Tibial artery (tissue), 4 donors: ENCODE measurements at places on chromosomes 12 and 14.

- no peak for DNase-seq
These were observed 4.9 kb downstream of the DUSP6 start for GRCh38 chr12:89347325-89347829.

DNA sequence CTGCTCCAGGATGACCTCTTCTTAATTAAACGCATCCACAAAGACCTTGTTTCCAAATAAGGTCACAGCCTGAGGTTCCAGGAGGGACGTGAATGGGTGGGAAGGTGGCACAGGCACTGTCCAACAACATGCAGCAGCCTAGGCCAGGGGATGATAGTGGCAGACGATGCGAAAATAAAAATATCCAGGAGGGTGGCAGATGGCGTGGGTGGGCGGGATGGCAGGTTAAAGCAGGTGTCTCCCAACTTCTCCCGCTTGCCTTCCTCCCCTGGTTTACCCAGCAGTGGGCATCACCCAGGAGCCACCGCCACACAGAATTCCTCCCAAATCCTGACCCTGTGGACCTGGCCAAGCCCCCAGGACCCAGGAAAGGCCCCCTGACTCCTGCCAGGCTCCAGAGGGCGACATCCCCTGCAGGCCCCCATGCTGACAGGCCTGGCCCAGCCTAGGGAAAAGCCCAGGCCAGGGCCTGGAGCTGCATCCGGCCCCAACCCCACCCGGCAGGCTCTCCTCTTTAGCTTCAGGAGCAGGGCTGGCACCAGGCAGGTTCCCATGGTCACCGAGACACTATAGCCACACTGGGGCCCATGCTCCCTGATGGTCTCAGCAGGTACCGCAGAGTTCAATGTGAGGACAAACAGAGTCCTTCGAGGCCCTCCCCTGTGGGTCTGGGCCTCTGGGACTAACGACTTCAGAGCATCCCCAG, 9.7 kb downstream of the NCOR2 start:
- no peak for DNase-seq

- DNase-seq, result no peak
These were observed 25.0 kb upstream of the DHRS7 start for GRCh38 chr14:60189923-60190840.

GRCh38 chr12:120006258-120006975, 17.4 kb downstream of the BICDL1 start:
- DNase-seq, result no peak

- no peak for DNase-seq
These were observed 74.4 kb downstream of the CEP128 start for GRCh38 chr14:80867091-80867490.

GRCh38 chr12:69511016-69511415, 40.8 kb downstream of the FRS2 start:
- DNase-seq, result no peak

GRCh38 chr12:132191715-132192553, 47.7 kb downstream of the NOC4L start:
- DNase-seq, result no peak

DNA sequence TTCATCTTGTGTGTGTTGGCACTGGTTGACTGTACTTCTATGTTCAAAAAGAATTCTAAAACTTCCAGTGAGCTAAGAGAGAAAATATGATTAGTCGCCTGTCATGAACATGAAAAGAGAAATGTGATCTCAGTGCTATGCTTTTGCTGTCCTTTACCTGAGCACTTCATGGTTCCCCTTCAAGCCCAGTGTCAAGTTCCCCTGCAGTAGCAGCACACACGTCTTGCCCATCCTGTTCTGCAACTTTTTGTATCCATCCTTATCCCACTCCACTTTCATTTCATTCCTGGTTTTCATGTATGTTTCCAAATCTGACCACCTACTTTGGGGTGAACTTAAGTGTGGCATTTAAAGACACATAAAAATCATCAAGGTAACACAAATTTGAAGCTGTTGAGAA, 848.0 kb upstream of the USP15 start:
- DNase-seq, result no peak

DNA sequence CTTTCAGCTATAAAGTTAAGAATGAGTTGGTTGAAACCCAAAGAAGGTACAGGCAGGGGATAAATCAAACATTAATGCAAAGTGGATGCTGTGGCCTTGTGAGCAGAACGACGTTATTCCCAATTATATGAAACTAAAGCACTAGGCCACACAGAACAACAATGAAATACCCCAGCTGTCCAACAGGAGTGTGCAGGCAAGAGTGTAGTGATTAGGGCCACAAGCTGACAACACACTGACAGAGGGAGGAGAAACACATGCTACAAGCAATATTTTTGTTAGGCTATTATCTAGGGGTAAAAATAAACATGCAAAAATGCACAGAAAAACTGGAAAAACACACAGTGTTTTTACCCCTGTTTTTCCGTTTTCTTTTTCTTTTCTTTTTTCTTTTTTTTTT, 15.0 kb downstream of the MAP3K9 start:
- no peak for DNase-seq

DNA sequence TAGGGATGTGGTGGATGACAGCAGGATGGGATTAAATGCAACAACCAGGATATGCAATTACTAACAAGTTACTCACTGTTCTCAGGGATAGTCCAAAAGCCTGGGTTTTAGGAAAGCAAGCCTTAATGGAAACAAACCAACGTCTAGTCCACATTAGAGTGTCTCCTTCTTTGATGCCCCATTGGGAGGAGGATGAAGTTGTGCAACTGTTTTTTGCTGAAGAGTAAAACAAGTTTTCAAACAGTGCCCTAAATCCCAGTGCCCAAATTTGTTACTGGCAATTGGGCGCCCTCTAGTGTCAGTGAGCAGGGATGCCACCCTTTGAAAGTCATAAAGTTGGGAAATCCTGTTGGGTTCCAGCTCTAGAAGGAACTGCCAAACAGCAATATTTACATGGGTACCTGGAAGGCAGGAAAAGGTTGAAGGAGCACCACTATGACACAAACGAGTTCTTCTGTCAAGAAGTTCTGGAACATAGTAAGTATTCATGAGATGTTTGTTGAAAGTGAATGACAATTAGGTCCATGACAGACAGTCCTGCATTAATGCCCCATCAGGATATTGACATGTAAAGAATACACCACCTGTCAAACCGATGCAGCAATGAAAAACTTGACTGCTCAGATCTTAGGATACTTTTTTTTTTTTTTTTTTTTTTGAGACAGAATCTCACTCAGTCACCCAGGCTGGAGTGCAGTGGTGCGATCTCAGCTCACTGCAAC, 11.1 kb upstream of the DPF3 start:
- peak; percentile 80 for DNase-seq

DNA sequence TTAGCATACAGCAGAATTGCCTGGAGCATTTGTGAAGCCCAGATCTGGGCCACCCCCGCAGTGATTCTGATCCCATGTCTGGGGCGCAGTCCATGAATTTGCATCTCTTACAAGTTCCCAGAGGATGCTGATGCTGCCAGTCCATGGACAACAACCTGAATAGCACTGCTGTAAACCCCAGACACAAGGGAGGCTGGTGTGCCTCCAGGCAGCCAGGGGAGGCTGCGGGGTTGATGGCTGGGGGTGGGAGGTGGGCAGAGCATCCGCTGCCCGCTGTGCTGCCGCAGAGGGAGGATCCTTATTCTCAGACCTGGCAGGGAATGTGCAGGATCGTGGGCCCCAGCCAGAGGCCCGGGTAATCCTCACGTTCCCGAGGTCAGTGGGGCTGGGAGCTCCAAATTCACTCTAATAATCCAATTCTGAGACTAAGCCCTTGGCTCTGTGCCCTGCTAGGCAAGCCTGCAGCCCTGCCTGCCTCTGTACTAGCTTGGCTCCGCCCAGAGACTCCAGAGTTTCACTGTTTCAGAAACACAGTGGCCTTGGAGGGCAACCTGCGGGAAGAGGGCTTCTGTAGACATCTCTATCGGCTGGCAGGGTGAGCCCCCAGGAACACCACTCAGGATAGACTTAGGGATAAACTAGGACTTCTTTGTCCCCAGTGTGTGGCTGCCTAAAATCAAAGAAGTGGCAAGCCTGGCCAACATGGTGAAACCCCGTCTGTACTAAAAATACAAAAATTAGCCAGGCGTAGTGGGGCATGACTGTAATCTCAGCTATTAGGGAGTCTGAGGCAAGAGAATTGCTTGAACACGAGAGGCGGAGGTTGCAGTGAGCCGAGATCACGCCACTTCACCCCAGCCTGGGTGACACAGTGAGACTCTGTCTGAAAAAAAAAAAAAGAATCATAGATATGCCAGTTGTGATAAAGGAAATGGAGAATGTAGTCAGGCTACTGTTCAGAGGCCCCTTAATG, 17.8 kb upstream of the MLEC start:
- DNase-seq, result peak; percentile 32

DNA sequence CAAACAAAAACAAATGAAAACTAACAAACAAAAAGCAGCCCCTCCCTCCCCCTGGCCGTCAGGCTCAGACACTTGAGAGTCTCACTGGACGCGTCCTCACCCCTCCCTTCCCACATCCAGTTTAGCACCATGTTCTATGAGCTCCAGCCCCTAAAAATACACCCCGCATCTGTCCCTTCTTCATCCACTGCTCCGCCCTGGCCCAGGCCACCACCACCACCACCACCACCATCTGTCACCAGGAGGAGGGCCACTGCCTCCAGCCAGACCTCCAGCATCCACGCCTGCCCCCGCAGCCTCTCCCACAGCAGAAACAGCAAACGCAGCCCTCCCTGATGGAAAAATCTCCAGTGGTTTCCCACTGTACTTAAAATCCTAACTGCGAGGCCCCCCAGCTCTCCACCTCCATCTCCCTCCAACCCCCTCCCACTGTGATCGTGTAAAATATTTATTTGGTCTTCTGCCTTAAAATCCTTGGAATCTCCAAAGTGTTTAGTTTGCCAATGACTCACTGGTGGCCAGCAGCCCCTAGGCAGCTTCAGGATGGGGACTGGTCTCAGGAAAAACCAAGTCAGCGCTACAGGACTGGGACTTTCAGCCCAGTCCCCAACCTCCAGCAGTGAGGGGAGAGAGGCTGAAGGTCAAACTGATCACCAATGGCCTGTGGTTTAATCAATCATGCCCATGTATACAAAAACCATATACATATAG, 95.1 kb downstream of the SCARB1 start:
- no peak for DNase-seq

DNA sequence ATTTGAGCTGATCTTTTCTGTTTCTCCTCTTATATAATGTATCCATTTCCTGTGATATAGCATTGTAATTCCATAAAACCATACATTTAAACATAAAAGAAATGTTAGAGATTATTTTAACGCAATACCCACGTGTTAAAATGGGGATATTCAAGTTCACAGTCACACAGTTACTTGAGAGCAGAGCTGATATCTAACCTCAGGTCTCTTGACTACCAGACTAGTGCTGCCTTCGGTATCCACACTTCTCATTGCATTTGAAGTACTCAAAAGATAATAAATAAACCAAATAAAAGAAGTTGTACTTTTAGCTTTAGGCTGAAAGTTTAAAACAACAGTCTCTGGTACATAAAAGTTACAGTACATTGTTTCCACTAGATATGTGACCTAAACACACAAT, 2.9 kb downstream of the CLECL1 start:
- DNase-seq, result no peak

- DNase-seq, result peak; percentile 35
These were observed 26.3 kb downstream of the ITGA7 start for GRCh38 chr12:55681142-55682077.

DNA sequence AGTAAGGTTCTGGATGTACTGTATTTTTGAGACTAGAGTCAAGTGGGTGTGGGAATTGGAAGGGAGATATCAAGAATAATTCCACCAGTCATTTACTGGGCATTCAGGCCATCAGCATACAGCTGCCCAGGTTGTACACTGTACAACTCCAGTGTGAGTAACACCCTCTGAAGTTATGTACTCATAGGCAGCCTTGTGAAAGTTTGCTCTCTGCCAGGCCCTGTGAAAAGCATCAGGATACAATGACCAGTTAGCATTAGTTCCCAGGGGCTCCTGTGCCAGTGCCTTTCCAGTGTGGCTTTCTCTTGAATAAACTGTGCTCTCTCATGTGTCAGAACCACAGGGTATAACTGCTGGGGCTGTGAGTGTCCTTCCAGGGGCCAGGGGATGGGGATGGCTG, 89.7 kb downstream of the LGMN start:
- DNase-seq, result no peak

DNA sequence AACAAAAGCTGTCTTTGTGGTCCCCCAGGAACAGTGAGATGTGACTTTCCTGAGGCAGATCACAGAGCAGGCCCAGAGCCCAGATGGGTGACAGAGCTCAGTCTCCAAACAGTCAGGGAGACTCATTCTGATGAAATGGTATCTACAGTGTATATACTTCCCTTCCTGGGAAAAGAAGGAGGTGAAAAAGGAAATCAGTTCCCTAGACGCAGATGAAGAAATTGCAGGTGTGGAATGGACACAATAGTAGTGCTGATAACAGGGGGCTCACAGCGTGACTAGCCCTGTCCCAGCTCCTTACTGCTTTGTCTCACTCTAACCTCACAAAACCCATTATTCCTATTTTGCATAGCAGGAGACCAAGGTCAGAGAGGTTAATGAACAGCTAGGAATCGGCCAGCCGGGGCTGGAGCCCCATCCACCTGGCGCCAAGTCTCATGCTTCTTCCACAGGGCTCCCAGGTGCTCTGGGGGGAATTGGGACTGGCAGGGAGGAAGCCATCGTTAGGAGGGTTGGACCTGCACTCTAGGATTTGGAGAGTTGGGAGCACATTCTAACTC, 11.9 kb downstream of the KCNH3 start:
- DNase-seq, result no peak

DNA sequence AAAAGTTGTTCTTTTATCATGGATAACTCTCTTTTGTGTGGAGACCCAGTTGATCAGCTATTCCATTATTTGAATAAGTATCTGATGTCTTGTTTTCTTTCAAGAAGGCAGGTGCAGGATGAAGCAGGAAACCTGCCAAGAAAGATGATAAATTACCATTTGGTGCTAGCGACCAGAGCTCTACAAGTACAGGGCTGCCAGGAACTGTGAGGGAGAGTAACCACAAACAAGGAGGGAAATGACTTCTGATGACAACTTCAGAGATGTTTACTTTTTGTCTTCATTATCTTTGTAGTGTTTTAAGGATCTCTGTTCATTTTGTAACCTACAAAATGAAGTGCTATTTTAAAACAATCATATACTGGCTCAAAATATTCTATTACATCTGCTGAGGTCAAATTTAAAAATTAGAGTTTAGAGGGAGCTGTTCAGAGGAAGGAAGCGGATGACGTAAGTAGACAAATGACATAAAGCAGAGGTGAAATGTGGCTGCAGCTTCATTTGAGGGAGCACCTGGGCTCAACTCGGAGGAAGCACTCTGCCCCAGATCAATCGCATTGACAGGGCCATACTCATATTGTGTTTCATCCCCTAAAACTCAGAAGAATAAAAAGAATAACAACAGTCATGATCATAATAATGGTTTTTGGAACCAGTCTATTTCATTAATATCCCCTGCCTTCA, 226.8 kb downstream of the C12orf42 start:
- no peak for DNase-seq
